ENCODE measurements at places on chromosomes 7 and 10.

GRCh38 chr7:42045961-42046360, 191.0 kb downstream of the GLI3 start:
- no peak for DNase-seq

- DNase-seq, result no peak
Measured at GRCh38 chr7:98250789-98251188, 1.2 kb downstream of the TECPR1 start.

DNA sequence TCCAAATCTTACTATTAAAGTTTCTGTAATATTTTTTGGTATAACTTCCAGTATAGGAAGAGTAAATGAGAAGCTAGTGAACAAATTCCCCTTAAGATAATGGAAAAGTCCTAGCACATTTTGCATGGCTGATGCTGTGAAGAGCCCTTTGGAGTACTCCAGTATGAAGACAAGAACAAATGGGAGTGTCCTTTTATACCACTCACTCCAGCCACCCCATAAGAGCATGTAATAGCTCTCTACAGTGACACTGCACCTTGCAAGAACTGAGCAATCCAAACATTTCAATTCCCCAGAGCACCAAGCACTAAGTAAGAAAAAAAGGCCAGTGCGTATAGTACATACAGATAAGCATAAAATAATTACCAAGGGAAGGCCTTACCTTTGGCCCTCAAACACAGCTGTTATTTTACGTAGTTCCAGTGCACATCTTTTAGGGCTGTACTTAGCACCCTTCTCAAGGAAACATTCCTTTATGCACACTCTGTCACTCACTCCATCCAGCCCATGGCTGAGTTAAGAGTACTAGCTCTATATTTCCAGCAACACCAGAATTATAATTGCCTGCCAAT, 135.4 kb downstream of the ST7 start:
- no peak for DNase-seq

- no peak for DNase-seq
Measured at GRCh38 chr7:41020056-41020455, 682.8 kb downstream of the INHBA start.

GRCh38 chr10:120530699-120531098, 73.7 kb downstream of the PLPP4 start:
- DNase-seq, result no peak

- peak; percentile 34 for DNase-seq
Measured at GRCh38 chr7:120941064-120941463, 9.5 kb upstream of the ING3 start.

DNA sequence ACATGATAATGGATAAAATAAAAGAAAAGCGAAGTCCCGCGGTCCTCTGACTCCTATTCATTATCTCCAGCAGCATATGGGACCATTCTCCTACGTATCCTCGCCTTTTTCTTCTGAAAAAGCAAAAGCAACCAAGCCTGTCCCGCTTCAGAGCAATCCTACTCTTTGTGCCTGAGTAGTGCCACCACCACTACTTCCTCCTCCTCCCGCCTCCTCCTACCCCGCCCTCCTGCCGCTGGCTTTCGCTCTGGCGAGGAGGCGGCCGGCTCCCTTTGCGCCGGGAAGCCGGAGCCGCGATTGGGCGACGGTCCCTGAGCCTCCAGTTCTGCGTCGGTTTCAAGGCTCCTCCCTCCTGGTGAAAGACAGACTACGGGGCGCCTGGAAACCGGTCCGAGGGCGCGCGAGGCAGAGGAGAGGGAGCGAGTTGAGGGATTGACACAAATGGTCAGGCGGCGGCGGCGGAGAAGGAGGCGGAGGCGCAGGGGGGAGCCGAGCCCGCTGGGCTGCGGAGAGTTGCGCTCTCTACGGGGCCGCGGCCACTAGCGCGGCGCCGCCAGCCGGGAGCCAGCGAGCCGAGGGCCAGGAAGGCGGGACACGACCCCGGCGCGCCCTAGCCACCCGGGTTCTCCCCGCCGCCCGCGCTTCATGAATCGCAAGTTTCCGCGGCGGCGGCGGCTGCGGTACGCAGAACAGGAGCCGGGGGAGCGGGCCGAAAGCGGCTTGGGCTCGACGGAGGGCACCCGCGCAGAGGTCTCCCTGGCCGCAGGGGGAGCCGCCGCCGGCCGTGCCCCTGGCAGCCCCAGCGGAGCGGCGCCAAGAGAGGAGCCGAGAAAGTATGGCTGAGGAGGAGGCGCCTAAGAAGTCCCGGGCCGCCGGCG, at the start of gene FZD1:
Gene FZD1 (plus strand): TSS at position 388 of the 878 bp plus-strand sequence. CDS start 448 bp downstream, at position 836.
- DNase-seq, result peak; percentile 99

DNA sequence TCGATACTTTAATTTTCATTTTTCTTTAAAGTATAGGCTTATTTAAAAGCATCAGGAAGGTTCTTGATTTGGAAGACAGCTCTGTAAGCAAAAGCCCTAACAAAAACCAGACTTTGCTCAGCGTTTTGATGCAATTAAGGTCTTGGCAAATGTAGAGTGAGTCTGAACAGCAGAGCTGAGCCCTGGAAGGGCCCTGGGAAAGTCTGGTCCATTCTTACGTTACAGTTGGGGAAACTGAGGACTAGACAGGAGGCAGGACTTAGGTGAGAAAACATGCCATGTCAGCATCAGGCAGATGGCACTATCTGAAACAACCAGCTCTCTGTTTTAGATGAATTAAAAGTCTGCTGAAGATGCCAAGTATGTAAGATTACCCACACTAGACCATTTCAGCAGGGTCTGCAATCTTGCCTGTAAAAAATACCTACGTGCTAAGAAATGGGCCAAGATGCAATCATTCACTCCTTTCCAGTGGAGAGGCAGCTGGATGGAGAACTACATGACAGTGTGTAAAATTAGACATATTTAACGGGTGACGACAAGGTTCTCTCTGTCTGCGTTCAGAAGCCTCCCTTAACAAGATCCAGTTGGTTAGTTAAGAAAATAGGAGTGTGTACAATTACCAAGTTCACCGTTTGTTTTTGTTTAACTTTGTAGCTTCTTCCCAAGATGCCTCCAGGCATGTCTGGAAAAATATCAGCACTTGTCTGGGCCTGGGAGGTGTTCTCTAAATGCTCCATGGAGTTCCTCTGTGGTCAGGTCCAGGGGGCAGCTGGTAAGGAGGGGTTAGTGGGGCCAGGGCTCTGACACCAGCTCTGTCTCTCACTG, 502.3 kb upstream of the ZMIZ1 start:
- DNase-seq, result peak; percentile 30

- peak; percentile 13 for DNase-seq
Measured at GRCh38 chr7:108109221-108109908, 20.8 kb downstream of the LAMB4 start.

DNA sequence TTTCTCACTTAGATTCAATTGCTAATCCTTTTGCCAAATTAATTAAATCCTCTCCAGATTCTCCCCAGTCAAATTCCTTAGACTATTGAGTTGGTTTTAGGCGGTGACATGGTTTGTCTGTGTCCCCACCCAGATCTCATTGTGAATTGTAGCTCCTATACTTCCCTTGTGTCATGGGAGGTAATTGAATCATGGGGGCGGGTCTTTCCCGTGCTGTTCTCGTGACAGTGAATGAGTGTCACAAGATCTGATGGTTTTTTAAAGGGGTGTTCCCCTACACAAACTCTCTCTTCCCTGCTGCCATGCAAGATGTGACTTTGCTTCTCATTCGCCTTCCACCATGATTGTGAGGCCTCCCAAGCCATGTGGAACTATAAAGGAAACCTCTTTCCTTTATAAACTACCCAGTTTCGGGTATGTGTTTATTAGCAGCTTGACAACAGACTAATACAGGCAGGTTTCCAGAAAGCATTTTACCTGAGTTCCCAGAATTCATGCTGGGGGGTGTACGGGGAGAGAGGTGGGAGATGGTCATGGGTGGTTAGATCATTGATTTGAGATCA, 44.7 kb upstream of the GARS1 start:
- DNase-seq, result no peak

DNA sequence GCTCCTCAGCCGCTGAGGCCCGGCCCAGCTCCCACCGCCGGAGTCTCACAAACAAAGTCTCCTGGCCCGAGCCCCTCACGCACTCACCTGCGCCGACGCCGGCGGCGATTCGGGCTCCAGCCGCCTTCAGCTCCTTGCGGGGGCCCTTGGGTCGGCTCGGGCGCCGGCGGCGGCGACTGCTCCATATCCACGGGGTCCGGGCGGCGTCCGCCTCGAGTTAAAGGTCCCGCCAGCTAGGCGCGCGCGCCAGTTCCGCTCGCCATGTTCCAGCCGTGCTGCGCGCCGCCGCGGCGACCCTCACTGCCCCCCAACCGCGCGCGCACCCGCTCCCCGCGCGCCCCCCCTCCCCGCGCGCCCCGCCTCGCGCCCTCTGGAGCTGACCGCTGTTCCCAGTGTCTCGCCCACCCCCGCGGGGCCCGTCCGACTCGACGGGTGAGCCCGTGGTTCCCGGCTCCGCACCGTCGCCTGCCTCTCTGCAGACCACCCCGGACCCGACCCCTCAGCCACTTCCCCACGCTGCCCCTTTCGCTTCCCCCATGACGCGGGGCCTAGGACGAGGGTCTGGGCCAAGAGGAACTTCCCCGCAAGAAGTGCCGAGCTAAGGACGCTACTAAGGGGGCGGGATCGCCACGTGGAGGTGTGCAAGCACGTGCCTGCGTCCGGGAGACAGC, 396.1 kb downstream of the ZNF33B start:
- no peak for DNase-seq

- no peak for DNase-seq
Measured at GRCh38 chr10:3812141-3812540, 27.1 kb upstream of the KLF6 start.

DNA sequence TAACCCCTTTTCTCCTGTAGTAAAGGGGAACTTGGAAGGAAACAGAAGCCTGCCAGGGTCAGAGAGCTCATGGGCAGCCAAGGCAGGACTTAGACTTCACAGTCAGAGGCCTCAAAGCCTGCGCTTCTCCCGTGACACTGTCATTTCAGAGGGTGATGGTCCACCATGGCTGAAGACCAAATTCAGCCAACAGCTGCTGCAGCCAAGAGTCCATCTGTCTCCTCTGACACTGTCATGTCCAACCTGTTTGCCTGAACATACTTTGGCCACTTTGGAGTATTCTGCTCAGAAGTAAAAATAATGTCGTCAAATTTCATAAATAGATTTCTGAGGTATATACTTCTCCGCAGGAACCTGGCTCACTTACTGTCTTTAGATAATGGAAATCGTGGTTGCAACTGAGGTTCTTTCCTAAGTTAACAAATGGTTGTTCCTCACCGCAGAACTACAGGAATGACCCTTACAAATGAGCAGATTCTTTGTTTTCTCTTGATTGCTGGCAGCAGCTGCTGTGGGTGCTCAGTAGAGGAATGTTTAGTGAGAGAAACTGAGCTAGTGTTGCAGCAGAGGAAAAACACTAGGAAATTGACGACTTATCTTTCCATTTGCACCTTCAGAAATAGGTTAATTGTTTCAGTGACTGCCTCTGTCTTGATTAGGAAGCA, 626.5 kb downstream of the SDK1 start:
- DNase-seq, result no peak

DNA sequence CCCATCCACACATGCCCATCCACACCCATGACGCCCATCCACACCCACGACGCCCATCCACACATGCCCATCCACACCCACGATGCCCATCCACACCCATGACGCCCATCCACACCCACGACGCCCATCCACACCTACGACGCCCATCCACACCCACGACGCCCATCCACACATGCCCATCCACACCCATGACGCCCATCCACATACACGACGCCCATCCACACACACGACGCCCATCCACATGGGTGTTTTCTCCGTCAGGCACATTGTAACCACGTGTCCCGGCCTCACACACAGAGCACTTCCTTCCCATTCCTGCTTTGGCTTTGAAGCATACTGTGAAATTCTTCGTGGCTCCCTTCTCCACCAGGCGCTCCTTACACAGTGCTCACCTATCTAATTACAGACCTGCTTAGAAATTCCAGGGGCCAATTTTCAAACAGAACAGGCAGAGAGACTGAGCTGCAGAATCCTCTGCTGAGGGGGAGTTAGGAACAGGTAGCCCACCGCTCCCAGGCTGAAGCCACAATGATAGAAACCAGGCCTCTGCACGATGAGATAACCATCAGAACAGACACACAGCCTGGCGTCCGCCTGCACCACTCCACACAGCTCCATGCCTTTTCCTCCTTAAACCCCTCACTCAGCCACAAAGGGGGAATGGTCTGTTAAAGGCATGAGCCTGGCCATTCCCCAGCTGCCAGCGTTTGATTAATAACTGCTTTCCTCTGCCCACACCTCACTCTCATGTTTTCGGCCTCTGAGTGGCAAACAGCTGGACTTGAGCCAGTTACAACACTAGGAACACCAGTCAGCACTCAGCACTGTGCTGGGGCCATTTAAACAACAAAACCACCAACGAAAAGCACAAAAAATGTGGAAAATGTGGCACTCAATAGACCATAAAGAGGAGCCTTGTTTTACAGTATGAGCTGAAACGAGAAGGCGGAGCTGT, 501.6 kb downstream of the PTPRN2 start:
- no peak for DNase-seq
